Stimulated activated CD8-positive, alpha-beta memory T cell treated with anti-CD3 and anti-CD28 coated beads, Interleukin-15, amount 100 ng/mL, for 24 hours (primary cell): ENCODE measurements at places on chromosomes 1 and 21.

- DNase-seq = no peak
These were observed 316.8 kb downstream of the TTLL7 start for GRCh38 chr1:83682132-83682531.

GRCh38 chr1:58780836-58781452 is 2.9 kb downstream of the JUN start:
- DNase-seq = no peak

GRCh38 chr1:211411639-211412038 is 80.3 kb downstream of the RD3 start:
- DNase-seq = no peak

- DNase-seq = no peak
These were observed 129.0 kb upstream of the TMPRSS2 start for GRCh38 chr21:41636636-41637630.

- DNase-seq = no peak
These were observed 155.5 kb upstream of the FGGY start for GRCh38 chr1:59141267-59141863.

DNA sequence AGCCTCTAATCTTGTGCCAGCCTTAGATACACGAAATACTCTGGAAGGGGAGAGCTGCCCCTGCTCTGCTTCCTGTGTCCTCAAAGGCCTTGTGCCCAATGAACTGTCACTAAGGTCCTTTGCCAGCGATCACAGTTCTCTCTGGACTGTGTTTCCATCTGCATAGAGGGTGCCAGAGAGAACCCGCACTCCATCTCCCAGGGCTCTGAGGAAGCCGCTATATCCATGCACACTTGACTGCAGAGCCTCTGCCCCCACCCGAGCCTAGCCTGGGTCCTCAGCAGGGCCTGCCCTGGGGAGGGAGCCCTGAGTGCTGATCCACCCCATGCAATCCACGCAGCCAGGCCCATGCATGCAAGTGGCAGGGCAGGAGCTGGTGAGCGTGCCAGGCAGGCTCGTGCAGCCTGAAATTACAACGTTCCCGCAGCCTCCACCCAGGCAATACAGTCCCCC is 30.6 kb upstream of the KIF21B start:
- DNase-seq = no peak

DNA sequence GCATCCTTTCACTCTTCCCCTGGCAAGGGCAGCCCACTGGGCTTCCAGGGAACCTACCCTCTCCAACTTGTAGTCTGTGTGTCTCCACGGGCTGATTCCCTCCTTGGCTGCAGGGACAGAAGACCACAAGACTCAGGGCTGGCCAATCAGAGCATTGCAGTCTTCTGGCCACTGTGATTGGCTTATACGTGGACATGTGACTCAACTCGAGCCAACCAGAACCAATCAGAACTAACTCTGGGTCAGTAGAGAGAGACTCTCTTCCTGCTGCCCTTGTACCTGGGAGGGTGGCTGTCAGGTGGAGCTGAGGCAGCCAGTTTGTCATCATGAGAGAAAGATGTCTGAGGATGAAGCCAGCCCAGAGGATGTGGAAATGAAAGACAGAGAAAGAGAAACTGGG is 64.0 kb downstream of the DHRS3 start:
- DNase-seq = no peak

GRCh38 chr1:204121840-204122555 is 29.8 kb downstream of the ETNK2 start:
- DNase-seq = no peak

DNA sequence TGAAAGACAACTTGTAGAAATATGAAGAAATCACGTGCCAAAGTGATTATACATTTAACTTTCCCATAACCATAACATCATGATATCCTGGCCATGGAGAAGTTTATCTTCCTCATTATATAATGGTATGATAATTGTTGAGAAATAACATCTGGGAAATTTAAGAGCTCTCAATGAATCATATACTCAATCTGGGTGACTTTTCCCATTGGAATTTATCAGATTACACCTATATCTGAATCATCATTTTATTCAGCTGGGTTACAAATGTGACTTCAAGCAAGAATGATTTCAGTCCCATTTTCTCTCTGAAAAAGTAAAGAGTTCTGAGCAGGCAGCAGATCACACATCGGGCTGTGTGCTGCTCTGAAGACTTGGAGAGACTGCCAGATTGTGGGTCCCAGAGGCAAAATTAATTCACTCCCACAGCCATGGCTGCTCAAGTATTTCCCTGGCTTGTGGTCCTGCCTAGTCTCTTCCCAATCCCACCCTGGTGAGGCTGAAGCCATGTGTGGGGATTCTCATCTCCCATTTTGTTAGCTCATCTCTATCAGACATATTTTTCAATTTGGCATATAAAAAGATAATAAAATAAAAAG is 278.0 kb downstream of the MRPL39 start:
- no peak for DNase-seq

DNA sequence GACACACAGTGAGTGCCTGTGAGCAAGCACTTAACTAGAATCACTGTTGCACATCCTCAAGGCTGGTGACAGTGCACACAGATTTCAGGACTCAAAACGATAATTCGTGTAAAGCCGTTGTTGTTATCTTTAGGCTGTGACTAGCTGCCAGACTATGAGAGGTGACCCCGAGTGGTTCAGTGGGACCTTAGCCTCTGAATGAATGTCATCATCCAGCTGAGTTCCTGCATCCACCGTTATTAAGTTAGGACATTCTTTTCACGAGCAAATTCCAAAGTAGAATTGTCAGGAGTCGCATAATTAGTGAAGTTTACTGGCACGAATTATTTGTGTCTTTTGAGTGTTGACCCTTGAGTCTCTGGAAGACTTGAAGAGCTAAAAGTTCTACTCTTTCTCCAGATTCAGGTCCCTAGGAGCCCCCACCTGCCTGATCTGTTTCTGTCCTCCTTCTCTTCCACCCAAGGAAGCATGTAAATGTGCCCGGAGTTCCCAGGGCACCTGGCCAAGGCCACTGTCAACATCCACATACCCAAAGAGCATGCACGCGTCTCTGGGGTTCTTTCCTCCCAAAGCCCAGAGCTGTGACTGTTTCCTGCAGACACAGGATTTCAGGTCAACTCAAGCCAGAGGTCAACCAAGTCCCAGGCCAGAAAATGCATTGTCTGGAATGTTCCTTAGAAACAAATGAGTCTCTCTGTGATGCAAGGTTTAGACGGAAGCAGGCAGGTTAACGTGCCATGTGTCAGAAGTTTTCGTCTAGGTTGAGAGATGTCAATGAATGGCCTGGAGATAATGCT is 207.2 kb downstream of the TOMM20 start:
- DNase-seq = no peak

DNA sequence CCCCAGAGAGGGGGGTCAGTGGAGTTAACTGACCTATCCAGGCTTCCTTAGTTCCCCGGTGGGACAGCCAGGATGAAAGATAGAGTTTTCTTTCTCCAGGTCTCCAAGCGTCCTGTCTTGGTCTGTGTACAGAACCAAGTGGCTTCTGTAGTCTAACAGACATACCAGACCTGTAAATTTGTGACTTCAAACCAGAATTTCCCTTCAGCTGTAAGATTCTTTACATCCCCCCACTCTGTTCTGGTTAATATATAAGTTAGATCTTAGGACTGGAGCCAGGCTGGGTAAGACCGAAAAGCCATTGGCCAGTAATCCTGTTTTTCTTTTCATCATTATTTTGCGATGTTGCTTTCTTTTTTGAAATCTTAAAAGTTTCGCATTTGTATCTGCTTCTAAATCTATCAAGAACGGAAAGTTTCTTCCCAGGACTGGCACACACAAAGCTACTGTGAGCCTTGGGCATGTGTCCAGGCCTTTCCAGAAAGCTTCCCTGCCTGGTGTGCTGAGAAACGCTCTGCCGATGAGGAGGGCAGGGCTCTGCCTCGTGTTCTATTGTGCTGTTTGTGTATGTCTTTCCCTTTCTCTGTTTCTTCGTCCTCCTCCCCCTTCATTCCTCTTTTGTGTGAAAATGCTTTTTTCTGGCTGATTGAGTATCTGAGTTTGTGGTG is 72.3 kb downstream of the RGL1 start:
- DNase-seq = no peak

DNA sequence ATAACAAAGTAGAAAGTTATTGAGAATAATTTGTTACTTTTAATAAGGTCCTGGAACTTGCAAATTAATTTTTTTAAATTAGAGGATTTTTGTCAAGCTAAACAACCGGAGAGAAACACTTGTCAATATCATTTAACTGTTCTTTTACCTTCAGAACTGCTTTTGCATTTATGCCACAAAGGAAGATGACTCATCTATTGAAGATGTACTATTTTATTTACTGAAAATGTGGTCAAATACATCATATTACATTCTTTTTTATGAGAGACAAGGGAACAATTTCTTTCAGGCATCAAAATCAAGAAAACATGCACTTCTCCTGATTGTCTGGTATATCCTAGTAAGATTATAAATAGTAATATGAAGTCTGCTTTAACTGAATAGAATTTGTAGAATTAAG is 558.2 kb upstream of the PRMT6 start:
- DNase-seq = no peak

DNA sequence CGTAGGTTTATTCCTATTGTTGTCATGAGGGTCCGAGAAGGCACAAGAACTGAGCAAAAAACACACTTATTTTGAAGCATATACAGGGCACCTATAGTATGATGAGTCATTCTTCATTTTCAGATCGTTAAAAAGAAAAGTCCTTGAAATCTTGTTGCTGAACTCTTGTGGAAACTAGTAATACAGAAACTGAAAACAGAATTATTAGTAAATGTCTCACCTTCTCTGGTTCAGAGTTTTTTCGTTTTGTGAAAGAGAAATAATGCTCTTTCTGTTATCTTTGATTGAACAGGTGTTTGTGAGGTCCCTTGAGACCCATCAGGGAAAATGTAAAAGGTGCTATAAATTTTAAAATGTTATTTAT is 102.0 kb upstream of the COA6 start:
- DNase-seq = no peak
